Stimulated activated CD4-positive, alpha-beta T cell treated with anti-CD3 and anti-CD28 coated beads, Interleukin-4, amount 100 ng/mL, for 48 hours (primary cell): ENCODE measurements at places on chromosomes 12 and 14.

GRCh38 chr12:1108276-1108675, 117.3 kb downstream of the ERC1 start:
- DNase-seq = no peak

DNA sequence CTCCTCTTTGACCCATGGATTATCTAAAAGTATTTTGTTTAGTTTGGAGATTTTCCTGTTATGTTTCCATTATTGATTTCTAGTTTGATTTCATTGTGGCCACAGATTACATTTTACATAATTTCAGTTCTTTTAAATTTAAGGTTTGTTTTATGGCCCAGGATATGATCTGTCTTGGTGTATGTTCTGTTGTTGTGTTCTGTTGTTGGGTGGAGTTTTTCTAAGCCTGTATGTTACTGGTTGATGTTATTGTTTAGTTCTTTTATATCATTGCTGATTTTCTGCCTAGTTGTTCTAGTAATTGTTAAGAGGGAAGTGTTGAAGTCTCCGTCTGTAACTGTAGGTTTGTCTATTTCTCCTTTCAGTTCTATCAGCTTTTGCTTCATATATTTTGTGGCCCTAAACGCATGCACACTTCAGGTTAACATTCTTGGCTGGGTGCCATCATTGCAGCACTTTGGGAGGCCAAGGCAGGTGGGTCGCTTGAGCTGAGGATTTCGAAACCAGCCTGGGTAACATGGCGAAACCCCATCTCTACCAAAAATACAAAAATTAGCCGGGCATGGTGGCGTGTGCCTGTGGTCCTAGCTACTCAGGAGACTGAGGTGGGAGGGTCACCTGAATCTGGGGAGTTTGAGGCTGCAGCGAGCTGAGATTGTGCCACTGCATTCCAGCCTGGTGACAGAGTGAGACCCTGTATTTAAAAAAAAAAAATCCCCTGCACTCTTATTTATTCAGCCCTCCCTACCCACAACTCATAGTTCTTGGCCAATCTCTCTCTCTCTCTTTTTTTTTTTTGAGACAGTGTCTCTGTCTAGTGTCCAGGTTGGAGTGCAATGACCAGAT, 28.1 kb upstream of the CFL2 start:
- no peak for DNase-seq

DNA sequence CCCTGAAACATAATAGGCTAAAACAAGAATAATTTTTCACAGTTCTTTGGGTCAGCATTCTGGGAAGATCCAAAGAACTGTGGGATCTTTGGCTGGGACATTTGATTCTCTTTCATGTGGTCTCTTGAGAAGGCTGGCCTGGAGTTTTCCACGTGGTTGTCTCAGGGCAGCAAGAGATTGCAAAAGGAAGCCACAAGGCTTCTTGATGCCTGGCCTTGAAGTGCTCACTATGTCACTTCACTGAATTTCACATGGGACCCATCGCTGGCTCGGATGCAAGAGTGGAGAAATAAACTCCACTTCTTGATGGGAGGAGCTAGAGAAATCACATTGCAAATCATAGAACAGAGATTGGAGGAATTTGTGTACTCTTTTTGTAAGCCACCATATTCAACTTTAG, 343.4 kb downstream of the MED13L start:
- no peak for DNase-seq

DNA sequence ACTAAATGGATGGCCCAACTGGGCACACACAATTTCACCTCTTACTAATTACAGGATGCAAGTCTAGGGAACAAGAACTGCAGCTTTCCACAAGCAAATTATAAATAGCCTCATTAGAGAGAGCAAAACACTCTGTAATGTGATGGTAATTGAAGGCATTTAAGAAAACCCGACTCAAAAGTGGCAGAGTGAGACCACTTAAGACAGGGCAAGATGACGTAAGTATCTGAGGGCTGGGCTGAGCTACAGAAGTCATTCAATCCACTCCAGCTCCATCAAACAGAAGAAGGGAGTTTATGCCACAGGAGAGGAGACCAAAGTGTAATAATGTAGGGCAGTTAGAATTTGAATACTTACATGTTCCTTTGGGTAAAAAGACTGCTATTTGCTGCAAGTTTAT, 90.3 kb downstream of the PRKAB1 start:
- no peak for DNase-seq

- peak; percentile 81 for DNase-seq
Observed at GRCh38 chr12:1939801-1940607, 21.6 kb upstream of the CACNA2D4 start.

DNA sequence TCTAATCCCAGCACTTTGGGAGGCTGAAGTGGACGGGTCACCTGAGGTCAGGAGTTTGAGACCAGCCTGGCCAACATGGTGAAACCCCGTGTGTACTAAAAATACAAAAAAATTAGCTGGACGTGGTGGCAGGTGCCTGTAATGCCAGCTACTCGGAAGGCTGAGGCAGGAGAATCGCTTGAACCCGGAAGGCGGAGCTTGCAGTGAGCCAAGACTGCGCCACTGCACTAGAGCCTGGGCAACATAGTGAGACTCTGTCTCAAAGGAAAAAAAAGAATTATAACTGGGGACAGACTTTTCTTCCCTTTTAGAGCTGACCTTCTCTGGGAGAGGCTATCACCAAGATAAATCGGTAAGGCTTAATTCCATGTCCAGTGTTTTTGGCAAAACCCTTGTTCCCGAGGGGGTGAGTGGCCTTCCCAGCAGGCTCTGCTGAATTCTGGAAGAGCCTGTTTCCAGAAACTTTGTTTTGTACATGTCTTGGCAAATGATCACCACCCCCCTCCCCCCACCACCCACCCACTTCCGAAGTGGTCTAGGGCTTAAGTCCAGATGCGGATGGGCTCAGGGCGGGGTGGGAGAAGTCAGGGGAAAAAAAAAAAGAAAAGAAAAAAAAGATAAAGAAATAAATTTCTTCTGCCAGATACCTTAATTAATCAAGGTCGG, 32.3 kb upstream of the DEGS2 start:
- no peak for DNase-seq

GRCh38 chr12:64951944-64952343, 127.5 kb downstream of the TBC1D30 start:
- no peak for DNase-seq

- no peak for DNase-seq
Observed at GRCh38 chr12:109389146-109389545, 41.4 kb downstream of the MYO1H start.

- no peak for DNase-seq
Observed at GRCh38 chr12:66804563-66804974, 125.7 kb upstream of the GRIP1 start.

GRCh38 chr14:37411079-37411735, 183.8 kb downstream of the FOXA1 start:
- no peak for DNase-seq

GRCh38 chr12:66345956-66346355, 43.7 kb downstream of the HELB start:
- DNase-seq = no peak

- no peak for DNase-seq
Observed at GRCh38 chr14:24353559-24354481, 14.0 kb upstream of the RIPK3 start.

- no peak for DNase-seq
Observed at GRCh38 chr12:27550653-27550975, 26.6 kb downstream of the PPFIBP1 start.

- DNase-seq = no peak
Observed at GRCh38 chr14:67940486-67941455, 121.2 kb downstream of the RAD51B start.

DNA sequence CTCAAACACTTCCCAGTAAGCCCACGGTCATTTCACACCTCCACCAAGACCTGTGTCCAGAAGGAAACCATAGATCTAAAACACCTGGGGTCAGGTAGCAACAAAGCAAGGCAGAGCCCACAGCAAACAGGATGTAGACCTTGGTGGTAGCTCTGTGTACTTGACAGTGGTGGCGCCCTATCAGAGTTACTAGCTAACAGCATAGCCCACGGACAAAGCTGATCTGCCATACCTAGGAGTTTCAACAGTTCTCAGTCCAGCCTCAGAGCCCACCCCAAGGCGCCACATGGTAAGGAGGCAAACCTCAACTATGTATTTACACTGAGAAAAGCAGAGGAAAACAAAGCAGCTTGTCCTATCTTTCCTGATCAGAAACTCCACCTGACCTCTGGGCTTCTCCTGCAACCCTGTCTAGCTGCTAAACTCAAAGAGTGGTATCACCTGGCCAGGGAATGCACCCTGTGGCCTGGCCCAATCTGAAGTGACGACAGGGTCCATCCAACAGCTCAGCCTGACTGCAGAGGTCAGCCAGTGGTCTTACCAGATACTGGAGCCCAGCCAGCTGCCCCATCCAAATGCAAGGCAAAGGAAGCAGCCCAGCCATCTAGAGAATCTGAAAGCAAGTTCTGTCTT, 46.3 kb downstream of the STON2 start:
- DNase-seq = no peak

GRCh38 chr12:96219700-96220206, 25.6 kb downstream of the ELK3 start:
- DNase-seq = no peak

DNA sequence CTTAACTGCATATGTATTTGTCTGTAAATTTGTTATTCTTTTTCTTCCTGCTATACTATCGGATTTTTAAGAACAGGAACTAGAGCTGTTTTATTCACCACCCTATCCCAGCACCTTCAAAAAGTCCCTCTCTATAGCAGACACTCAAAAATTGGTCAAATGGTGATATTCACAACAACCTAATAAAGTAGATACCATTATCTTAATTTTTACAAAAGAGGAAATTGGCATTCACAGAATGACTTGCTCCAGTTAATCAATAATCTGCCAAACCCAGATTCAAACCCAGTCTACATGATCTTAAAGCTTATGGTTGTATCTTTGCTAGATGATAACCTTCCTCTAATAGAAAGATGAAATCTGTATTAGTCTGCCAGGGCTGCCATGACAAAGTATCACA, 426.6 kb downstream of the EGLN3 start:
- no peak for DNase-seq

GRCh38 chr12:97943359-97943758, 480.8 kb downstream of the RMST start:
- no peak for DNase-seq

DNA sequence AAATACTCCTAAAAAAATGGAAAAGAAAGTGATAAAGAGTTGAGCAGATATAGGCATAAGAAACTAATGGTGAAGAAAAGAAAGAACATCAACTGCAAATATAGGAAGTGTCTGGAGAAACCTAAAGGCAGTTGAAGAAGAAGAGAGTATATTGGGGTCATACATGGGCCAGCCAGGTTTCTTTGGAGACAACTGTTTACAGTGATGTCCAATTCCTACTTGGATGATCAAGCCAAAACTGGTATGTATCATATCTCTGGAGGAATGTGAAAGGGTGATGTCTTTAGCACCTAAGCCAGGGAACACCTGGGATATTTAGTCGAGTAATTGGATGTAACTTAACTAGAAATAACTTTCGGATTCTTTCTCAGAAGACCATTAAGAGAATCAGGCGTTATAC, 129.3 kb upstream of the FLRT2 start:
- no peak for DNase-seq

DNA sequence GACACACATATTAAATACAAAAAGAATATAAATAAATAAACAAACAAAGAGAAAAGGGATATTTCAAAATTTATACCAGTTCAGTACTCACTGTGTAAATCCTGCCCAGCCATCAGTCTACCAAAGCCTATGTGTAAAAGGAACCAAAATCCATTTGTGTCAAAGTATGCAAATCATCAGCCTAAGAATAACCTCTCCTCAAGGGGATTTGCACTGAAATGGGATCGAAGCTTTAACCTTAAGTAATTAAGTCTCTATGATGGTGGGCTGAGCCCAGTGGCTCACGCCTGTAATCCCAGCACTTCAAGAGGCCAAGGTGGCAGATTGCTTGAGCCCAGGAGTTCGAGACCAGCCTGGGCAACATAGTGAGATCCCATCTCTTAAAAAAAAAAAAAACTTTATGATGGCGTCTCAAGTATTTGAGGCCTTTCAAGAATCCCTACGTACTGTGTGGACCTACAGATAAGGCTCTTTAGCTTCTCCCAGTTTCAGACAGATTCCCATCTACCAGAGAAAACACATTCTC, 57.8 kb upstream of the METAP2 start:
- DNase-seq = no peak

DNA sequence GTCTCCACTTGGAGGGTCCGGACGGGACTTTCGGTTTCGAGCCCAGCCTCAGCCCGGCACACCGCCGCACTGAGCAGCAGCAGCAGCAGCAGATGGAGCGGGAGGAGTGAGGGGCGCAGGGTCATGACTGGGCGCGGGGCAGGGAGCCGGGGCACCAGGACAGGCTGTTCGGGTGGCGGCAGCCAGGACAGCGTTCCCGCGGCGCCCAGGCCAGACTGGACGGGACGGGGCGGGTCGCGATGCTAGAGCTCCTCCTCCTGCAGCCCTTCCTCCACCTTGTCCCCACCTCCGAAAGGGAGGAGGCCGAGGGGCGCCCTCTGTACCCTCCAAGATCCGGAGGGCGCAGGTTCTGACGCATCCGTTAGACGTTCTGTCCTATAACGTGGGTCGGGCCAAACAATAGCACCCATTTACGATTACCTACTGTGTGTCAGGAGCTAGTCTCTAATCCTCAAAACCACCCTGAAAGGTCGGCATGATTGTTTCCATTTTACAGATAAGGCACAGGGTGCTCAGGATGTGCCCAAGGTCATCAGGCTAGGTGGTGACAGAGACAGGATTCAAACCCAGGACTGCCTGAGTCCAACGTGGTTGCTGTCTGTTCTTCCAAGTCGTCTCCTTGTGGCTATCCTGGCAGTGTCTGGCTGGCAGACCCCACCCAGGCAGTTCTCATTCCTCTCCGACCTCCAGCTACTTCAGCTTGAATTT, at the start of gene FKBP11:
TSS of gene FKBP11 (minus strand) at position 189 of the 708 bp plus-strand sequence. CDS start at position 125, 64 bp downstream.
- peak; percentile 58 for DNase-seq

GRCh38 chr14:68757618-68758081, 35.2 kb downstream of the ZFP36L1 start:
- no peak for DNase-seq

DNA sequence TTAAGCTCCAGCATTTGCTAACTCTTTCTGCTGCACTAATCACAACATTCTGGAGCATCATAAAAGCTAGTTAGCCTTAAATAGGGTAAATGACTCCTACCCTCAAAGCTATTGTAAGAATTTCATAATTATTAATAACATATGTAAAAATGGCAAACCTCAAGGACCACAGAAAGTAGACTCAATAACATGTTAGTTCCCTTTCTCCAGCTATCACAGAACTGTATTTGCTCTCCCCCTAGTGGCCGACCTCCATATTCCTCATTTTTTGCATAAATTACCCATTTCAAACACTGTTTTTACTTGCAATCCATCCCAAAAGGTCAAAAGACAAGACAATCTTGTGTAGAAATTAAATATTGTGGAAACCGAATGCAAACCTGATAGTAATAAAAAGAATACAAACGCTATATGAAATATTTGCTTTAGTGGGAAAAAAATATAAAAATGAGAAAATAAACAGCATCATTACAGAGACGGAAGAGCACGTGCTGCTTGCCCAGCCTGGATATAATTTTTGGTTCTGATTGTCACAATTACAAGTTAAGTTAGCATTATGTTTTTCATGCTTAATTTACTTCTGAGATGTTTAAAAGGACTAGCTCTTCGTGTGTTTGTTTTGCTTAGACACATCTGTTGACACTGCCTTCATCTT, 97.9 kb downstream of the RERGL start:
- peak; percentile 3 for DNase-seq

- no peak for DNase-seq
Observed at GRCh38 chr14:31167032-31167431, 40.6 kb downstream of the HECTD1 start.

GRCh38 chr12:122858171-122858570, 22.9 kb downstream of the HIP1R start:
- no peak for DNase-seq
